Calu3 (cell line): ENCODE measurements at places on chromosomes 3 and 15.

DNA sequence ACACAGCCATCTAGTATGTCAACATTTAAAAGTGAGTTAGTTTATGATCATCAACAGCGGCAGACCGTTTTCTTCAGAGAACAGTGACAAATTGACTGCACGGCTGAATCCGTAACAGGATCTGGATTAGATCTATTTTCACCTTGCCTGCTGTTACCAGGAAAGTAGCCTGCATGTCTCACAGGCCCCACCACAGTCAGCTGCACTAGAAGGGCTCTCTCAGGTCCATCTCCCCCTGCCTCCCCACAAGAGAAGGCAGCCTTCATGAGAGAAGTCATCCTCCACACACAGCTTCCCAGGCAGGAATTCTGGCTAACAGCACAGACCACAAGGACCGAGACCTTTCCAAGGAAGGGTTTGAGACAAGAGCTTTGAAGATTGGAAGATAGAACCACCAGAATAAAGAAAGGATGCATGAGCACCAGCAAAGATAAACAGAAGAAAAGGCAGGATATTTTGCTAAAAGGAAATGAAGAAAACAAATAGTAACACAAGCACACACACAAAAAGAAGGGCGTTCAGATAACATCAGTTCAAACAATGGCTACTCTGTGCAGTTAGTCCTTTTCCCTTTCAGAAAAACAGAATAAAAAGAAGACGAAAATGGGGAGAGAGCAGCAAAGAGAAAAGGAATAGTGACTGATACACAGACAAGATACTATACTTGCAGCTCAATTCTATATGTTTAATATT is 127.5 kb downstream of the SNRK start:
- no peaks in the 10 kb centered on the region for H3K27me3 ChIP-seq
- H3K36me3 ChIP-seq = no peaks in the 10 kb centered on the region
- H3K27ac ChIP-seq = no peak overlapping the region
- no peaks in the 10 kb centered on the region for H3K4me1 ChIP-seq

DNA sequence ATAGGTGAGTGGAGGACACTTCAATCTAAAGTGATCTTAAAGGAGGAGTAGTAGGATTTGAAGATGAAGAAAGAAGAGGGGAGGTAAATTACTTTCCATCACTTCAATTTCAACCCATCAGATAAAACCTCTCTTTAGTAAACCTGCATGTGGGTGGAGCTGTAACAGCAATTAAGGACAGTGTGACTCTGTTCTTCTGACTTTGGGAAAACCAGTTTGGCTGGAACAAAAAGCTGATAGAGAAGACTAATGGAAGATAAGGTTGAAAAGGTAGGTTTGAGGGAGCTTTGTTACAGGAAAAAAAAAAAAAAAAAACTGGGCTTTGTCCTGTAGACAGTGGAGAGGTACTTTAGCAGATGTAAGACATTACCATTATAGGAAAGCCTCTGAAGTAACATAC is 4.5 kb upstream of the GSK3B start:
- DNase-seq = no peak
- peak overlapping the region; percentile 33 for H3K4me3 ChIP-seq
- peaks cover 19% of the 10 kb centered on the region for H3K36me3 ChIP-seq
- no peaks in the 10 kb centered on the region for H3K27me3 ChIP-seq
- peaks cover 18% of the 10 kb centered on the region for H3K4me1 ChIP-seq

DNA sequence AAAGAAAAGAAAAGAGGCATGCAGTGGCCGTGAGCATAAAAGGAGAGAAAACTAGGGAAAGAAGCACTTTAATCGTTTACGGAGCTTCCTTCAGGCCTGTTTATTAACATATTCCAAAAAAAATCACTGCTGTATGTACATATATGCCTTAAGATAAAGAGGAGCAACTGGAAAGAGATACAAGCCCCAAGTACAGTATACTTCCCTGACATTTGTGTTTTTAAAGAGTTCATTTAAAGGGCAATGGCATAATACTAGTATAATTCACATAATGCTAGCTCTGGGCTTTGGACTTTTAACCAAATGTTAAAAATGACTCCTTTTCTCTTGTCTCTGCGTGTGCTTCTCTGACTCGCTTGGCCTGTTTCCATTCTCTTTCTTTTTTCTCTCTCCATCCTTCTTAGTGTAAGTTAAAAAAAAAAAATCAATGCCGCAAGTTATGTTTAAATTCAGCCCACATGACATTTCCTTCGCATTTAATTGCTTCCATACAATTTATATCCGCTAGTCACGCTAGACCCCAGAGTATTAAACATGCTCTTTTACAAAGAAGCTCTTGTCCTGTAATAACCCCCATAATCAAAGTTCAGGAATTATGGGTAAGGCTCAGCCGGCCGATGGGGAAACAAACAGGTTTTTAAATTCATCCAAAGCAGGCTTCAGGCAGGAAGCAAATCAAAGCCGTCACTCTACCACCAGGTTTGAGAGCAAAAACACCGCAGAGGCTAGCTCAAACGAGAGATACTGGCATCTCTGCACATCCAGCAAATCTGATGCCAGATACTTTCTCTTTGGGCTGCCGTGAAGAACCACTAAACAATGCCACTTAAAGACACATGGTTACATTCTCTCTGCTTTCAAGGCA is 19.4 kb downstream of the WWTR1 start:
- H3K27me3 ChIP-seq = no peaks in the 10 kb centered on the region
- H3K4me3 ChIP-seq = peak overlapping the region; percentile 60
- peaks cover 86% of the 10 kb centered on the region for H3K4me1 ChIP-seq
- peaks cover 64% of the 10 kb centered on the region for H3K36me3 ChIP-seq

- H3K4me1 ChIP-seq = peaks cover 36% of the 10 kb centered on the region
- no peak overlapping the region for H3K27ac ChIP-seq
- DNase-seq = no peak
- H3K4me3 ChIP-seq = no peak overlapping the region
Measured at GRCh38 chr3:57779666-57780065, 23.6 kb downstream of the SLMAP start.

- DNase-seq = no peak
- no peak overlapping the region for H3K4me3 ChIP-seq
- H3K4me1 ChIP-seq = no peaks in the 10 kb centered on the region
- no peaks in the 10 kb centered on the region for H3K27me3 ChIP-seq
- H3K27ac ChIP-seq = no peak overlapping the region
- H3K36me3 ChIP-seq = no peaks in the 10 kb centered on the region
Measured at GRCh38 chr3:122589297-122589696, 11.8 kb downstream of the PARP15 start.

GRCh38 chr3:30428251-30428650 is 178.2 kb upstream of the TGFBR2 start:
- no peak for DNase-seq
- H3K4me3 ChIP-seq = no peak overlapping the region
- H3K27ac ChIP-seq = no peak overlapping the region
- no peaks in the 10 kb centered on the region for H3K36me3 ChIP-seq
- H3K27me3 ChIP-seq = no peaks in the 10 kb centered on the region

GRCh38 chr15:40691737-40692136 is 3.2 kb upstream of the RAD51 start:
- no peaks in the 10 kb centered on the region for H3K27me3 ChIP-seq
- no peak for DNase-seq
- H3K36me3 ChIP-seq = peaks cover 17% of the 10 kb centered on the region

DNA sequence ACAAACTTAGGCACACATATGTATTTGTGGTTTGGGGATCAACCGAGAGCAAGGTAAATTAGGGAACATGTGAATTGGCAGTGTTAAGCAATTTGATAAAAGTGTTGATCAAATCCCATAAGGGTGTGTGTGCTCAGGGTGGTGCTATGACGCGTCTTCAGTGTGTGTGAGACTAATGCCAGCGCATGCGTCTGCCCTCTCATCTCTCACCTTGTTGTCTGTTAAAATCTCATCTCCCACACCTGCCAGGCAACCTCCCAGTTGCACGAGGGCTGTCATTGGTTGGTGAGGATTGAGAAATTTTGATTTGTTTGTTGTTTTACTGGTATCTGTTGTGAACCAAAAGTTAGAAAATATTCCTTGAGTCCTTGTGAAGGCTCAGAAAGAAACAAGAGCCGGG is 137.2 kb upstream of the ICE2 start:
- H3K27ac ChIP-seq = no peak overlapping the region
- H3K36me3 ChIP-seq = no peaks in the 10 kb centered on the region
- no peak for DNase-seq
- H3K4me3 ChIP-seq = no peak overlapping the region

- H3K27me3 ChIP-seq = peaks cover 31% of the 10 kb centered on the region
- no peaks in the 10 kb centered on the region for H3K36me3 ChIP-seq
- no peak overlapping the region for H3K27ac ChIP-seq
- no peaks in the 10 kb centered on the region for H3K4me1 ChIP-seq
- H3K4me3 ChIP-seq = no peak overlapping the region
Measured at GRCh38 chr3:40754994-40755393, 230.2 kb downstream of the ZNF621 start.
